ENCODE measurements at places on chromosomes 1 and 21.
A peak's percentile ranks its signal among the peaks of the same experiment; 100 is the strongest.

DNA sequence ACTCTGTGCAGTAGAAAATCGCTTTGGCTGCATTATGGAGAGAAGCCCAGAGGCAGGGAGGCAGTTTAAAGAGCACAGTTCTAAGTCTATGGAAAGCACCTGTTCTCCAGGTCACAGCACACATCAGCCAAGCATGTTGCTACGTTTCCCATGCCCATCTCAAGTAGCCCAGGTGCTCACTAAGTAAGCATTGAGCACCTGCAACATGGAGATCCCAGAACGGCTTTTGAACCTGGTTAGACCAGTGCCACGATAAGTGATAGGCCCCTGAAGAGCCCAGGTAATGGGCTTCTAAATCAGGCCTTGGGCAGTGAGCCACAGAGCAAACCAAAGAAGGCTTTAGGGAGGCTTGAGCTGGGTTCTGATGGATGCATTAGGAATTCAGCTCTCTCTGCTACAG lies 186.2 kb downstream of the C1orf94 start:
- DNase-seq, result no peak

- no peak for DNase-seq
These were observed 82.3 kb downstream of the PGM1 start for GRCh38 chr1:63675420-63675931.

DNA sequence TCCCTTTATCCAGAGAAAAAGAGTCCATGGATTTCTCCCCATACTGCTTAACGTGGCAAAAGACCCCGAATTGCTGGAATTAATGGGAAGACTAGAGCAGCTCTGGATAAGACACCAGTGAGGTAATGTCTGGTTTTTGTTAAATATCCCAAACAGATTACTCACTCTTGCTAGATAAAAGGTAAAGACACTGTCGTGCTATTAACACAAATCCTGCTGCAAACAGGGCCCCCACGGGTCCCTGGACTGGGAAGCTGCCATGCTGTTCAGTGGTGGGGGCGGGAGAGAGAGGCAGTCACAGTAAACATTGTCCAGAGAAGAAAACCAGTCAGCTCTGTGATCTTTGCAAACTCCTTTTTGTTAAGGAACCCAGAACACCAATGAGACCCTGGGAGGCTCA lies 15.2 kb upstream of the SRP9 start:
- DNase-seq, result peak; percentile 81

DNA sequence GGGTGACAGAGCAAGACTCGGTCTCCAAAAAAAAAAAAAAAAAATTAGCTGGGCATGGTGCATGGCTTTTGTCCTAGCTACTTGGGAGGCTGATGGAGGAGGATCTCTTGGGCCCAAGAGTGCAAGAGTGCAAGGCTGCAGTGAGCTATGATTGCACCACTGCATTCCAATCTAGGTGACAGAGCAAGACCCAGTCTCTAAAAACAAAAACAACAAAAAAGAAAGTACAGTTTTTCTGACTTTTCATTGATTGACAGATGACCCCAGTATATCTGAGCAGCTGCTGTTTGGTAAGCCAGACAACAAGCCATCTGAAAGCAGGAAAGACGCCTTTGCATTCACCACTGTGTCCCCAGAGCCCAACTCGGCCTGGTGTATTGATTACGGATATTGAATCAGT lies 10.9 kb upstream of the DPT start:
- no peak for DNase-seq

DNA sequence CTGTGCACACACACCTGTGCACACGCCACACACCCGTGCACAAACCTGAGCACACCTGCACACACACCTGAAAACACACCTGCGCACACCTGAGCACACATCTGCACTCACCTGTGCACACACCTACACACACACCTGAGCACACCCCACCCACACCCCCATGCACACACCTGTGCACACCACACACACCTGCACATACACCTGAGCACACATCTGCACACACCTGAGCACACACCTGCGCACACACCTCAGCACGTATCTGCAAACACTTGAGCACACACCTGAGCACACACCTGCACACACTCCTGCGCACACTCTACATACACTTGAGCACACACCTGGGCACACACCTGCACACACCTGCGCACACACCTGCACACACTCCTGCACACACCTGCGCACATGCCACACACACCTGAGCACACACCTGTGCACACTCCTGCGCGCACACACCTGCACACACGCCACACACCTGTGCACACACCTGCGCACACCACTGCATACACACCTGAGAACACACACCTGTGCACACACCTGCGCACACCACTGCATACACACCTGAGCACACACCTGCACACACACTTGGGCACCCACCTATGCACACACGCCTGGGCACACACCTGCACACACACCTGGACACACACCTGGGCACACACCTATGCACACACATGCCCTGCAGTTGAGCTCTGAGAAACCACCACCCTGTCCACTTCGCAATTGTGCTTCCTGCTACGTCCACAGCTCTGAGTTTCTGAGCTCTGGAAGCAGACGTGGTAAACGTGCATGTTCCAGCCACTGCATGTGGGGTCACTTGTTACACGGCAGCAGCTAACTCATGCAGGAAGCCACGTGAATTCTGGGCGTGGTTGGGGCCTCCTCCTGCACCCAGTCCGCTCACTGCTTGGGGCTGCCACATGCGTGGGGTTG lies 8.0 kb upstream of the C1orf159 start:
- no peak for DNase-seq

DNA sequence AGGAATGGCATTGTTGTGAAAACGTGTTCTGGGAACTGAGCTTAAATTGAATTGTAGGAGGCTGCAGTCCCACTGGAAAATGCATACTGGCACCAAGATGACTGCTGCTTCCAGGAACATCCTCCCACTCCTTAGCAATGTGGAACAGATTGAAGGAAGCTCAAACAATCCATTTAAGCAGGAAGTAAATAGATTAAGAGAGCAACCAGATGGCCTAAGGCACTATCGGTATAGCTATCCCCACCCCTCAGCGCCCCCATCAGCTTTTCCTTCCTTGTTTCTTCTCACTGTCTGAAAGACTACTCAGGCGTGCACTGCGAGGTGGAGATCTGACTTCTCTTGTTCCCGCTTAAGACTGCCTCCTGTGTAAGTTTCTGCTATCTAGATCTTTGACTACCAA lies 4.0 kb upstream of the IFI16 start:
- DNase-seq, result no peak

DNA sequence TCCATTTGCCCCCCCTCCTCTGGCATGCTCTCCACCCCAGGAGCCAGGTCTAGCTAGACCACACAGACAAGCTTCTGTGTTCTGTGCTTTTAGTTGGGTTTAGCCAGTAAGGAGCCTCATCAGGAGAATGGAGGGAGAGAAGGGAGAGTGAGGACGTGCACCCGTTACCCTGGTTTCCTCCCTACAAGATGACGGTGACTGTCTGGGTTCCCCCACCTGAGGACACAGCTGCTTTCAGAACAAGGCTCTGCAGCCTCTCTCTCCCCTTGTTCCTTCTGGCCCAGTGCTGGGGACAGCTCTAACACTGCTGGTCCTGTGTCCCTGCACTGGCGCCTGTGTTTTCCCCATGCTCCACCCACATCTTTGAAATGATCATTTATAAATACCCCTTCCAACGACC lies 184.4 kb upstream of the GALNT2 start:
- DNase-seq, result no peak
